Suprapubic skin (tissue), 4 donors: ENCODE measurements at places on chromosomes 13 and 19.
A peak's percentile ranks its signal among the peaks of the same experiment; 100 is the strongest.

DNA sequence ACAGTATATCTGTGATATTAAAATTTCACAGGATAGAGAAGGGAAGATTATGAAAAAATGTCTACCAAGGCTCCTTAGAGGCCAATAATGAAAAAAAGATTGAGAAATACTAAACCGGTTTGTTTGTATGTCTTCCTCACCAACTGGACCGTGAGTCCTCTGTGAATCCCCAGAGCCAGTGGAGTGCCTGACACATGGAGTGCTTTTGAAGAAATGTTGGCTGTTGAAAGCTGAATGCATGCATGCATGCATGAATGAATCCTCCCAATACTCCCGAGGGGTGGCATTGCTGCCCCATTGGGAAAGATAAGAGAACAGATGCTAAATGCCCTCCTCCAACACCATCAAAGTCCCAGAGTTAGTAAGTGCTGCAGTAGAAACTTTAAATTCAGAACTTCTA is 152.7 kb upstream of the SERP2 start:
- no peak for DNase-seq

GRCh38 chr19:45151320-45151719 is 9.5 kb downstream of the NKPD1 start:
- no peak for DNase-seq

DNA sequence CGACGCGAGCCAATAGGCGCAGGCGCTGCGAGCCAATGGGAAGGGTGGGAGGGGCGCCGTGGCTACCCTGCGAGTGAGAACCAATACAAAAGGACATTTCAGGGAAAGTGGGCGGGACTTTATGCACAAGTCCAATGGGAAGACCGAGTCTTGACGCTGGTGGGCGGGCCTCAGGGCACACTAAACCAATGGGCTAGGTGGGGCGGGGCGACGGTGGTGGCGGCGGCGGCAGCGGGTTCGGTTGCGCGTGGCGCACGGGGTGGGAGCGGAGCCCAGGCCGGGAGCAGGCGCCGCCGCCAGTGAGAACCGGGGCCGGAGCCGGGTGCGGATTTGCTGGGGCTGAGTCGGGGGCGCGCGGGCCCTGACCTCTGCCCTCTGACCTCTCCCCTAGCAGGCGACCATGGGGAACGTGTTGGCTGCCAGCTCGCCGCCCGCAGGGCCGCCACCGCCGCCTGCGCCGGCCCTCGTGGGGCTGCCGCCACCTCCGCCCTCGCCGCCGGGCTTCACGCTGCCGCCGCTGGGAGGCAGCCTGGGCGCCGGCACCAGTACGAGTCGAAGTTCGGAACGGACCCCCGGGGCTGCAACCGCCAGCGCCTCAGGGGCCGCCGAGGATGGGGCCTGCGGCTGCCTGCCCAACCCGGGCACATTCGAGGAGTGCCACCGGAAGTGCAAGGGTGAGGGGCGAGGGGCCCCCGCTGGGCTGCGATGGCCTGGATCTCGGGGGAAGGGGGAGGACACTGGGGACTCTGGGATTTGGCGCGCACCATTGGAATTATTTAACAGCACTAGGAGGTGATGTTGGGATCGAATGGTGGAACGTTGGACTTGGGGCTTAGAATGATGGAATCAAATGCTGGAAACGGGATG is at the start of gene TOMM40:
Gene TOMM40, plus strand, starts transcription at position 239 of the 867 bp plus-strand sequence. Its CDS starts 162 bp downstream, at position 401.
- no peak for DNase-seq

- DNase-seq = peak; percentile 67
Observed at GRCh38 chr19:517721-518597, 10.7 kb downstream of the TPGS1 start.

DNA sequence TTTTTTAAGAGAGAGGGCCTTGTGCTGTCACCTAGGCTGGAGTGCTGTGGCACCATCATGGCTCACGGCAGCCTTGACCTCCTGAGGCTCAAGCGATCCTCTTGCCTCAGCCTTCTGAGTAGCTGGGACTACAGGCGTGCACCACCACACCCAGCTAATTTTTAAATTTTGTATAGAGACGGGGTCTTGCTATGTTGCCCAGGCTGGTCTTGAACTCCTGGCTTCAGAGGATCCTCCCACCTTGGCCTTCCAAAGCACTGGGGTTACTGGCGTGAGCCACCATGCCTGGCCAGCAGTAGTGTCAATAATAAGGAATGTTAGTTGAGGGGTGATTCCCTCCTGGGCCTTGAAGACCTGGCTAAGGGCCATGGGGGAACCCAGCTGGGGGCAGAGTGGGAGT is 23.6 kb downstream of the MAST3 start:
- DNase-seq = no peak

DNA sequence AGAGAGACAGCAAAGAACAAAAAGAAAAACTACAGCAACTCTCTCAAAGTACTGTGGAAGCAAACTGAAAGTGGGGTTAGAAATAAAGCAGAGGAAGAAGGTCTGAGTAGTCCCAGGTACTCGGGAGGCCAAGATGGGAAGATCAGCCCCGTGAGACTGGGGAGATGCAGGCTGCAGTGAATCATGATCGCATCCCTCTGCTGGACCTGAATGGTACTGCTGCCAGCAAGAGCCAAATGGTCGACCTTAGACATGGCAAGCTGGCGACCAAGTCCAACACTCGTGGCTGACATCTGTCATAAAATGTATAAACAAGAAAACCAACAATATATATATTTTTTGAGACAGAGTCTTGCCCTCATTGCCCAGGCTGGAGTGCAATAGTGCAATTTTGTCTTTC is 33.7 kb upstream of the ZNF724 start:
- no peak for DNase-seq

DNA sequence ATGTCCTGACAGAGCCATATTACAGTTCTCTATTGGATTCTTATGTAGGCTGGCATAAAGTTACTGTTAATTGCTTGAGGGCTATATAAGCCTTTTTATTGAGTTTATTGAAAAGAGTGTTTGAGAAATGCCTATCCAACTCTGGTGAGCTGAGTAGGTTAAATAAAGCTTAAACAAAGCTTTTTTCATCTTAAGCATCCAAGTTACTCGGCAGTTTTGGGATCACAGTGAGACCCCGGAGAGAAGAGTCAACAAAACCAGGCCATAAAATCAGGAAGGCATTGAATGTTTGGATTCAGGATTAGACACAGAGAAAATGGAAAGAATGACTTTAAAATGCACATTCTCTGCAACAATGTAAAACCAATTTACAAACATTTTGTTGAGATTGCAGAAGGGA is 588.5 kb downstream of the DACH1 start:
- no peak for DNase-seq

- DNase-seq = no peak
Observed at GRCh38 chr19:31418692-31419430, 69.6 kb upstream of the TSHZ3 start.

DNA sequence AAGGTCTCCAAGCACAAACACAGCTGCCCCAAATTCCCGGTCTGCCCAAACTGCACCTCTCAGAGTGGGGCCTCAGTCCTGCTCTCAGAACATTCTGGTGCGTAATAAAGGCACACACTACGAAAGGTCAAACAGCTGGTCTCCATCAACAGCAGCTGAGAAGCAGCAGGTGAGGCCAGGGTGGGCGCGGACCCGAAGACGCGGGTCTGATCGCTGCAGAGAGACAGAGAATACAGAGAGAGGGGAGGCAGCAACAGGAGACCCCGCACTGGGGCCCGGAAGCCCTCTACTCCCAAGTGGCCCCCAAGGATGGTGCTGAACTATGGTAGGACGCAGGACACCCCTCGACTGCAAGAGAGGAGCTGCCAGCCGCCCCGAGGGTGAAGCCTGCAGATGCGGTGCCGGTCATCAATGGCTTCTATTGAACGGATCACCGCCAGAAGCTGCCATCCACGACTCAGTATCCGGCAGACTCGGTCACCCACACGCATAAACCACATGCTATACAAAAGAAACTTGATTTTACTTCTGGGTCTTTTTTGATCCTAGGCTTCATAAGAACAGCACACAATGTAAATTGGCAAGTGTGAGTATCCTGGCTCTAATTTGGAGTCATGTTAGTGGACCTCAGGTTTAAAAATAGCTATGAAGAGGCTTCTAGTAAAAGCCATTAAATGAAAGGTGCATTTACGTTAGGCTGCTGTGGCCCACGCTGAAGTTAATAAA is 33.4 kb downstream of the STK24 start:
- DNase-seq = no peak

GRCh38 chr19:484494-484893 is 11.8 kb upstream of the MADCAM1 start:
- no peak for DNase-seq

GRCh38 chr19:41296433-41296871 is 13.5 kb upstream of the CCDC97 start:
- no peak for DNase-seq

- DNase-seq = peak; percentile 81
Observed at GRCh38 chr19:53333066-53333462, 485 bp upstream of the ZNF845 start.

DNA sequence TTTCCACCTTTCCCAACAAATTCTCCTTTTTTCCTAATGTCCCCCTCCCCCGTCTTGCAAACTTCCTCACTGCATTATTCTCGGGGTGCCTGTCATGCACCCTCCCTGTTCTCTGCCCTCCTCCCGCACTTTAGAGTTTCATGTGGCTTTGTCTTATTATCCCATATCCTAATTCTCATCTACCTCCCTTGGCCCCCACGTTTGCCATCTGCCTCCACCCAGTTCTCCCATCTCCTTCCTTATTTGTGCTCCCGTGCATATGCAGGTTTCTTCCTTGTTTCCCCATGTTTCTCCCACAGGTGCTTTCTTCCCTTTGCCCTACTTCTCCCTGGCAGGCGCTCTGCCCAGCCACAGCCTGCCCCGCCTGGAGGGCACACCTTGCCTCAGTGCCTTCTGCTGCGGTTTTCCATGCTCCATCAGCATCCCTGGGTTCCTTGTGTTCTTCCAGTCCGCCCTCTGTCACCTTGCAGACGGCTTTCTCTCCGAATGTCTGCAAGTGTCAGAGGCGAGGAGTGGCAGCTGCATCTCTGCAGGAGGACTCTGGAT is 1.5 kb downstream of the SPATA13 start:
- no peak for DNase-seq

- DNase-seq = no peak
Observed at GRCh38 chr19:30228835-30229524, 143.2 kb upstream of the ZNF536 start.

- no peak for DNase-seq
Observed at GRCh38 chr13:91426913-91427312, 28.5 kb downstream of the GPC5 start.

- no peak for DNase-seq
Observed at GRCh38 chr13:114152831-114153371, 20.5 kb upstream of the RASA3 start.

- DNase-seq = no peak
Observed at GRCh38 chr13:102012299-102013293, 389.3 kb downstream of the FGF14 start.

- DNase-seq = no peak
Observed at GRCh38 chr13:48531416-48532255, 1.2 kb downstream of the RCBTB2 start.

- no peak for DNase-seq
Observed at GRCh38 chr19:32459204-32459865, 53.8 kb downstream of the DPY19L3 start.

- no peak for DNase-seq
Observed at GRCh38 chr13:44104969-44105368, 225.3 kb downstream of the LACC1 start.

DNA sequence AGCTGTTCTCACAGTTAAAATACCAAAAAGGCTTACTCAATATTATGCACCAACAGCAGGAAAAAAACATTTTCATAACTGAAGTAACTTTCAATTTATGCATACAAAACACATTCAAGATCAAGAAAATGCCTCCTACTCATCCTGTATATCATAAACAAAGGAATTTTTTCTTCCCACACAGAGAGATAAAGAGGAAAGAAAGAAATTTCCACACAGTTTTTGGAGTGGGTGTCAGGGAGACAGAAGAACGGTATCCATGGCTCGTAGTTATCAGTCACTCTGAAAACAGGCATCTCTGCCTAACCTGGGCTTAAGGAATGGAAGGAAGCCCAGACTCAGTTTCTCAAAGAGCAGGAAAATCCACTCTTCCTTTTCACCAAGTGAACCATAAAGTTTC is 92.4 kb upstream of the SIAH3 start:
- no peak for DNase-seq

- no peak for DNase-seq
Observed at GRCh38 chr19:10653482-10653731, 739 bp upstream of the ILF3 start.

- DNase-seq = no peak
Observed at GRCh38 chr19:19053508-19054314, 10.1 kb upstream of the SLC25A42 start.

GRCh38 chr13:113327391-113327765 is 30.3 kb downstream of the LAMP1 start:
- DNase-seq = no peak

- DNase-seq = no peak
Observed at GRCh38 chr19:11574689-11575088, 2.8 kb downstream of the ACP5 start.

- no peak for DNase-seq
Observed at GRCh38 chr19:48158210-48158790, 11.8 kb downstream of the LIG1 start.

GRCh38 chr13:100508455-100508854 is 80.1 kb downstream of the GGACT start:
- DNase-seq = no peak

- no peak for DNase-seq
Observed at GRCh38 chr19:45955905-45956608, 17.6 kb downstream of the NOVA2 start.

DNA sequence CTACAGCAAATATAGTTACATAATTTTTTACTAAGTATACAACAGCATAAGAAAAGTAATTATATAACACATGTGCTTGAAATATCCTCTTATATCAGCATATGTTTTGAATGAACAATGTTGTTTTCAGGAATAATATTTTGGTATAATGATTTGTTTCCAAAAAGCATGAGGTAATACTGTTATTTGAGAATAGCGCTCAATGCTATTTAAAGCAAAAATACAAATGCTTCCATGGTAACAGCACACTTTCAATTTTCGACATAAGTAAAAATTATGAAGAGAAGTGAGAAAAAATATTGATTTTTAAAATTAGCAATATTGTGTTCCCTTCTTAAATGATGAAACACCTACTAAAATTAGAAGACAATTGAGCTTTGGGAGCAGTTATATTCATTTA is 715.9 kb upstream of the ATXN8OS start:
- DNase-seq = no peak

- no peak for DNase-seq
Observed at GRCh38 chr13:97471711-97472110, 37.7 kb downstream of the RAP2A start.

DNA sequence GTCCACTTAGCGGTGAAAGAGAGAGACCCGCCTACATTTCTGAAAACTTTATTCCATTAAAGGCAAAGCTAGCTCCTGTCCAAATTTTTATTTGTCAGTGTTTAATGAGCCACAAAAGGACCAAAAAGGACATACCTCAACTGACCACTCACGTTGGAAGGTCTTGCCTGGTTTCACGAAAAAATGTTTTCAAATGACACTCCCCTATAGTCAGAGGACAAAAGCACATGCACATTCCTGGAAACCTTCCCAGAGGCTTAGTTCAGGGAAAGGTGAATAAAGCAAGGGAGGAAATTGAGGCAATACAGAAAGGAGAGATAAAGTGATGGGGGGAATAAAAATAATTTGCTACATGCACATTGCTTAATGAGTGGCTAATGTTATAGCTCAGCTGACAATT is 55.6 kb downstream of the DOCK9 start:
- no peak for DNase-seq
